MM.1S (cell line): ENCODE measurements at places on chromosomes 6 and 20.

- DNase-seq, result no peak
Observed at GRCh38 chr6:161622779-161623178, 348.9 kb upstream of the AGPAT4 start.

DNA sequence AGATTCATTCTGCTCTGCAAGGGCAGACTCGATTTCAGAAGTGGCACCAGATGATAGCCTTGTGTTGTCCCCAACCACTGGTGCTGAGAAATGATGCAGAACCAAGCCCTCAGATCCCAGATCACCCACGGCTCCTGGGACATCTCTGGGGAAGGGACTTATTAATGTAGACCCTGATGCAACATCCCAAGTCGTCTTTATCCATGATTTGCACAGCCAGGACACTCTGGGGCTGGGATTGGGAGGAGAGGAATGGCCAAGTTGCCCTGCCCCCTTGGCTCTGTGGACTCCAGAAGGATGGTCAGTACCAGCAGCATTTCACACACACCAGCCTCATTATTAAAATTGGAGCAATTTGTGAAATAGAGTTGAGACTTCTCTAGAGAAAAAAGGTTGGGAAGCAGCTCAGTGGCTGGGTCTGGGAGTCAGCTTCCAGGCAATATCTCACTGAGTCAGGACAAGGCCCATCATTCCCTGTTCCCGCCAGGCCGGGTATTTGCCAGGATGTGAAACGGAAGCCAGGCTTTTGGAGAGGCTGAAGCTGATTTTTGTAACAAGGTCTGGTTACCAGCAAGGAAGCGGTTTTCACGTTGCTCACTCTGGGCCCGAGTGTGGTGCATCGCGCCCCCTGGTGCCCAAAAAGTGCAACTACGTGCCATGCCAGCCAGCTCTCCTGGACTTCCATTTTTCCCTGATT is 67.4 kb downstream of the ZBTB2 start:
- peak; percentile 35 for DNase-seq

DNA sequence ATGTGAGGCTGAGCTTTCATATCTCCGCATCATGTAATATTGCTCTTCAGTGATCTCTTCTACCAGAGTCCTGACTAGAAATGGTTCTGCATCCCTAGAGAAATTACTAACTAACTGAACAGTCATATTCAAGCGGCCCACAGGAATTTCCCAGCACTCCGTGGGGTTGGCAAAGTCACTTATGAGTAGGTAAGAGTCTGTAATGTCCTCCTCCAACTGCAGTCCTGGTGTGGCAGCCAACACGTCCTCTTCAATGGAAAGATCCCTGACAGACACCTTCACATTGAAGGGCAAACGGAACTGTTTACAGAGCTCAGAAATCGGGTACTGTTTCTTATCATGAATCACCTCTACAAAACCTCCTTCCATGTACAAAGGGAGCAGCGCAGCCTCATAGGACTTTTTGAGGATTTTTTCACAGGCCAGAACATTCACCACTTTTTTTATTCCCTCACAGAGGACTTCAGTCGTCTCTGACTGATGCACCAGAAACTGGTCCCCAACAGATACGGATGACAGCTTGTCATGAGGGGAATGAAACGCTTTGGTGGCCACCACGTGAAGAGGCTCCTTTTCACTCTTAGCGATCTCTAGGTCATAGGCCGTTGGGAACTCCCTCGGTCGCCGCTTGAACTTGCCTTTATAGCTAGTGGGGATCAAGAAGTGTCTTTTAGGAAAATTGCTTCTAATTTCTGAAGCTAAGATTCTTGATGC is 87.7 kb downstream of the THEMIS start:
- DNase-seq, result no peak

GRCh38 chr6:136326038-136326553 is 36.5 kb upstream of the BCLAF1 start:
- no peak for DNase-seq

DNA sequence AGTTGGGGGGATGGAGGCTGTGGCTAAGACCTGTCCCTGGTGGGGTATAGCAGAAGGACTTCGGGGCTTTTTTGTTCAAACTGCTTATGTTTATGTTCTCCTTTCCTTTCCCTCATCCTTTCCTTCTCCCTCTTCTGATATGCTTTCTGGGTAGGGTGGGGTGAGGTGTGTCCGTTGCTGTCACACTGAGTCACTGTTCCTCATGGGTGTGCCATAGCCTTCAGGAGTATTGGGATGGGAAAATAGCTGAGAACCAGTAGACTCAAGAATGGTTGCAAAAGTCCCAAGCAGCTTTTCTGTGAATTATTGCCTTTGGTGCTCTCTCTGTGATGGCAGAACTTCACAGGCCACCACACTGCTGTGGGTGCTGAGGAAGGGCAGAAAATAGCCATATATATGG is 39.6 kb downstream of the TPD52L1 start:
- no peak for DNase-seq

- DNase-seq, result no peak
Observed at GRCh38 chr6:94862112-94862511, 715.2 kb upstream of the MANEA start.

DNA sequence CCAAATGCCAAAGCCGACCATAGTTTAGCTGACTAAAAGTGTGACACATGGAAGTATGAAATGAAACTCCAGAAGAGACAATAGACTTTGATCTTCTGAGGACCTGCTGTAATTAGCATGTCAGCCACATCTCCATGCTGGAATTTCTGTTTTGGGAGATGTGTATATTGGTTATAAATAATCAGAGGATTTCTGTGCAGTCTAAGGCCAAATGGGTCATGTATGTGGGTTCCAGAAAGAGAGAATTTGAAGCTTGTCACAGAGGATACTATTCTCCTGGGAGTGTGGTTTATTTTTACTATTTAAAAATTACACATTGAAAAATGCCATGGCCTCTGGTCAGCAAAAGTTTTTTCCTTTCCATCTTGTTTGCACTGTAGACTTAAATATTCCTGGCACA is 405.5 kb upstream of the PLCB4 start:
- no peak for DNase-seq

- no peak for DNase-seq
Observed at GRCh38 chr6:151247490-151247889, 7.7 kb downstream of the AKAP12 start.

DNA sequence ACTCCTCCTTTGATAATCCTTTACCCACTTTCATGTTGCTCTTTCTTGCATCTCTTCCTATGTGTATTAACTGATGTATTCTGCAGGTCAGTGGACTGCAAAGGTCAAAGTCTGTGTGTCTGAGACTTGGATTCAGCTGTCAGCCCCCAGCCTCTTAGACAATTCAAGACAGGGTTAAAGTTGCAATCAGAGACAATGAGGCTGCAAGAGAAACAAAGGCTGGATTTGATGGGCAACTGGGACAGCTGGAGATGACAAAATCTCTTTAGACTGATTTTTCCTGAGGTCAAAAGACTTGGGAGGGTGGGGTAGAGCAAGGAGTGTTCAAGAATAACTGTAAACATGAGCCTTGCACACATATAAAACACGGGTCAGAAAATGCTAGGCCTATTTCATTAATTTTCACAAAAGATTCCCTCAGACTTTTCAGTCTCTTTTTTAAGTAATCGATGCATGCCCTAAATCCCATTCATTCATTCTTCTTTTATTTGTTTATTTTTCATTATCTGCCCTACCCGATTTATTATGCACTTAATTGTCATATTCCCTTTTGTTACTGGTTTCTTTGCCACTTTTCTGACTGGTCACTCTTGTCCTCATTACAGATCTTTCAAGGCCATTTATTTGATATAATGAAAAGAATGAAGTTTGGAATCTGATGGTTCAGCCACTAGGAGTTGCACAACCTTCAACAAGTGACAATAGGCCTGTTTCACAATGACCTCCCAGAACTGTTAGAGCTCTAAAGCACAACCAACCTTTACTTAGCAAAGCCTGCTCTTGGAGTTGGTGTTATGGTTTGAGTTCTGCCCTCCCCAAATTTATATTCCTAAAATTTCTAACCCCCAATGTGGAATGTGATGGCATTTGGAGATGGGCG is 33.8 kb upstream of the AKAP12 start:
- DNase-seq, result no peak
